ENCODE measurements at places on chromosomes 7 and 10.

DNA sequence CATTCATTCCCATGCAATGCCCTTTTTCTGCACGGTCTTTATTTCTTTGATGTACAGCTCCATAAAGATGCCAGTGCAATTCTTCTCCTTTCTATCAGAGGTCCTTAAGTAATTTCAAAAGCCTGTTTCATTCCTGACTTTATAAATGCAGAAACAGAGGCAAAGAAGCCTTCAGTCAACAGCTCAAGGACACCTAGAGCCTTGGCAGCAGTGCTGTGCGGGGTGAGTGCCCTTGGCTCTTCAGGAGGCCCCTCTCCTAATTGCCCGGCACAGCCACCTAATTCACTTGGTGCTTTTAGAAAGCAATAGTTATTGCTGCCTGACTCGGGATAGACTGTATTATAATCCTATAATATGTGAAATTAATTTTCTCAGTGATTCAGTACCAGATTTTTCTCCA is 169.6 kb upstream of the KLF6 start:
- no peak for DNase-seq

- no peak for DNase-seq
Measured at GRCh38 chr7:91553410-91553895, 289.2 kb downstream of the FZD1 start.

GRCh38 chr7:85239109-85239508 is 52.3 kb upstream of the SEMA3D start:
- no peak for DNase-seq

DNA sequence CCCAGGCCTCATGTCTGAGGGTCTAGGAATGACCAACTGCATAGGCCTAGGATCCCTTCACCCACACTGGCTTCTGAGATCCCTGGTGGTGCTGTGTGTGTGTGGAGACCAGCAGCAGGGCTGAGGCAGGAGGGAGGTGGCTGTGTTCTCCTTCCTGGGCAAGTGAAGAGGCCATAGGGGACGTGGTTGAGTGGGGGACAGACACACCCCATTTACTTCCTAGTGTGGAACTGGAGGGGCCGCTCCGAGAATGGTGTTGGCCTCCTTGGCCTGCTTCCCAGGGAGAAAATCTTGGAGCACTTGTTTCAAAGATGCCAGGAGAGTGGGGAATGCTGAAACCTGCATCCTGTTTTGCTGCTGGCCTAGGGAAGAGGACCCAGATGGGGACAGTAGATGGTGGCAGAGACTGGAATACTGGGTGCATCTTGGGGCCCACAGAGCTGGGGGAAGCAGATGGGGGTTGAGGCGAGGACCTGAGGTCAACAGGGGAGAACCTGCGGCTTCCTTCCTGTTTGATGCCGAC is 19.1 kb downstream of the UBTD1 start:
- no peak for DNase-seq

- no peak for DNase-seq
Measured at GRCh38 chr7:148014541-148014940, 576.0 kb upstream of the C7orf33 start.

DNA sequence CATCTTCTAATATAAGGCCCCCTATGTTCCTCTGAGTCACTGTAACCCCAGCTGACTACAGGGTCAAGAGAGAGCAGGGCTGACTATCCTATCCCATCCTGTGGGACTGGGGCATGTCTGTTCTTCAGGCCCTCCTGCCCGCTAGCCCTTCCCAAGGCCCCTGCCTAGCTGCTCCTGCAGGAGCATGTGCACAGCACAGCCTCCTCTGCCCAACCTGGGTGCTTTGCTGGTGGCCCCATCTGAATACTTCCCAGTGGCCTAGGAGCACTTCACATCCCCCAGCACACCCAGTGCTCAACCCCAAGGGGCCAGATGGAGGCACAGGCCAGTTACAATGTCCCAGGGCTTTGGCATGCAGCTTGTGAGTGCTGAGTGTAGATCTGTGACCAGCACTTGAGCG is 37.3 kb downstream of the AGBL3 start:
- DNase-seq: no peak

GRCh38 chr10:122980209-122981065 is at the start of gene PSTK:
PSTK (plus strand) TSS chr10:122980401; CDS start chr10:122980480, 79 bp downstream.
- DNase-seq: peak; percentile 74

- DNase-seq: no peak
Measured at GRCh38 chr10:27660268-27660667, 85.4 kb downstream of the MKX start.

DNA sequence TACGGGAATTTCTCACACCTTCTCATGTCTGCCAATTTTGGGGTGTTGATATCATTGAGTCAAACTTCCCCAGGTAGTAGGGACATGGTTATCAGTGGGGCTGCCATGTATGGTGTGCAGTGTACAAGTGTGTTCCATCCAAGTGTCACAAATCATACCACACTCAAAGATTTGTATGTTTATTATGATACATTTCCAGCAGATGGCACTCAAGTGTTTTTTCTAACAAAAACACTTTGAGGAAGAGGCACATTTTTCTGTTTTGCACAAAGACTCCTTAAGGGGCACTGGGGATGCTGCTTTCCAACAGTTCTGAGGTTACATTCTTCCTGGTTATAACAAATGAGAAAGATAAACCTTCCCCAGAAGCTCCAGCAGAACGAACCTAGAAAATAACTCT is 414.5 kb downstream of the REEP3 start:
- DNase-seq: no peak

All from HuH-7.5 (cell line).